ENCODE measurements at places on chromosomes 16 and 17. TPM values are rescaled to one million over a fixed set of nuclear protein-coding genes. Genes with fewer than 3 reads are reported as not detected.
A peak's percentile ranks its signal among the peaks of the same experiment; 100 is the strongest.

Gene ALOX15
- polyA plus RNA-seq: not detected

Gene SDK2
- 0.88 TPM for polyA plus RNA-seq

Gene BAIAP3
- 20.7 TPM for polyA plus RNA-seq

Gene KRTAP4-3
- polyA plus RNA-seq: not detected

GRCh38 chr17:48925991-48926342 is 17.8 kb downstream of the UBE2Z start:
- DNase-seq: no peak

- peak; percentile 88 for DNase-seq
These were observed 2.1 kb upstream of the EPOP start for GRCh38 chr17:38676706-38677504.

DNA sequence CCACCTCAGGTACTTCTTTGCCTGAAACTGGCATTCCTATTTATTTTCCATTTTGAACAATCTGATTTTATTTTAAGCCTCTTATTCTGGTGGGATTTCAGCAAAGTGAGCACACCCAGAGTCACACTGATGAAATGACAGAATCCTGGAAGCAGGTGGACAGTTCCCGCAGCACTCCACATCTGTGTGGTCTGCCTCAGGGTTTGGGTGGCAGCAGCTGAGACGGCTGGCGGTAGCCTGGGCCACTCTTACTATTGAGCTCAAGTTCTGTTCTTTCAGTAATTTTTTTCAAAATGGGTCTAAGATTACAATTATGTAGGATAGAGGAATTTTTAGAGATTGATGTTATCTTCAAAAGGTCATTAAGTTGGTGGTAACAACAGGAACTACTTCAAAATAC is 32.5 kb upstream of the ENDOV start:
- no peak for DNase-seq

DNA sequence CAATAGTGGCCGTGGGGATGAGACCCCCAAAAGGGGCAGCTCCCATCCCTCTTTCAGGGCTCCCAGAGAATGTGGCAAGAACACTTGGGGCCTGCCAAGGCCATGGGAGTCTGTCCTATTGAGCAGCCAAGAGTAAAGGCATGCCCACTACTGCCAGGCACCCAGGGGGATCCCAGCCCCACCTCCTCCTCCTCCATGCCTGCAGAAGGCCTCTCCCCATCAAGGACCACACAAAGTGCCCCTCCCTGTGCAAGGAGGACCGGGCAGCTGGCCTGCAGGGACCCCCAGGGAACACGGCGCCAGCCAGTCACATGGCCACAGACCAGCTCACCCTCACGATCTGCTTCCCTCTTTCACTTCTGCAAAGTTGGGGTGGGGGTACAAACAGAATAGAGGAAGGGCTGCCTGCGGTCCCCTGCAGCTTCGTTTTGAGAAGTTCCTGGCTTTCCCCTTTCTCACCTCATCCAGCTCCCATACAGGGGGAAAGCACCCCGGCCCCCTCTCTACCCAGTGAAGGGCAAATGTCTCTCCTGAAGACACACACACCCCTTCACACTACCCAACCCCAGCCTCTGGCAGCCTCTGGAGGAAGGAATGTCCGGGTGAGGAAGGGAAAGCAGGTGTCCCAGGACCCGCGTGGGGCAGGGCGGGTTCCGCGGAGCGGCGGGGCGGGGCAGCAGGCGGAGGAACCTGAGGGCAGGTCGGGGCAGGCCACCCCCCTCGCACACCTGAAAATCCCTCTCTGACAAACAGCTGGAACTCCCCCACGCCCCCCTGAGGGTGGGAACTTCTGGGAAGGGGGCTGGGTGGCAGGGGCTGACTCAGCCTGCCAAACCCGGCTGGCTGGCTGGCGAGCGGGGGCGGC is 2.0 kb downstream of the PPP1R9B start:
- DNase-seq: peak; percentile 53

DNA sequence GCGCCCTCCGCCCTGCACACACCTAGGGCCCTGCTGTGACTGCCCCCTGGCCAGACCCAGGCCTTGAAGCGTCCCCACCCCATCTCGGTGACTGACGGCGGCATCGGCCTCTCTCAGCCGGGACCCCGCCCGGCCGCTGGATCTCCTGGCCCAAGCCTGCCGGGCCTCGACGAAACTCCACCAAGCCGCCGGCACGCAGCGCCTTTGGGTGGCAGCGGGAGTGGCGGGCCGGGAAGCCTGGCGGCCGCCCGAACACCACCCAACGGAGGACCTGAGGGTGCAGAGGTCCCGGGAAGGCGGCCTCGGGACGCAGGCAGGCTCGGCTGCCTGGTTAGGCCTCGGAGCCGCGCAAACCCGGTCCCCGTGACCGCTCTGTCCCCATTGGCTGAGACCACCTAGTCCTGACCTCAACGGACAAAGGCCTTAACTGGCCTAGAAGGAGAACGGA is 12.0 kb upstream of the TMEM97 start:
- DNase-seq: no peak

DNA sequence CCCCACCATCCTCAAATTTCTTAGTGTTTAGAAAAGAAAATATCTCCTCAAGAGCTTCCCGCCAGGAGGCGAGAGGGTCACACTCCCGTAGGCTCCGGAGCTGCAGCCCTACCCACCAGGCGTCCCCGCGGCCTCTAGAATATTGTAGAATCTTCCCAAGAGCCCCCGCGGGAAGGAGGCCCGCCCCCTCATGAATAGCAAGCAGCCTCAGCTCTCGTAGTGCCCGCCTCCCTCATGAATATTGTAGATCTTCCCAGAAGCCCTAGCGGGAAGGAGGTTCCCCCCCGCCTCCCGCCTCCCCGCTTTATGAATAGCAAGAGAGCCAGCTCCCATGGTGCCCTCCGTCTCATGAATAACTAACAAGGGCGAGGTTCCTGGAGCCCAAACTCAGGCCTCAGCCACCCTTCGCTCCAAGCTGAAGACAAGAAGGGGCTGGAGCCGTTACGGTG is at the start of gene FBXO47:
Gene FBXO47 (minus strand): TSS at position 114 of the 449 bp plus-strand sequence. CDS start 4,378 bp downstream, outside the sequence.
- DNase-seq: peak; percentile 77

DNA sequence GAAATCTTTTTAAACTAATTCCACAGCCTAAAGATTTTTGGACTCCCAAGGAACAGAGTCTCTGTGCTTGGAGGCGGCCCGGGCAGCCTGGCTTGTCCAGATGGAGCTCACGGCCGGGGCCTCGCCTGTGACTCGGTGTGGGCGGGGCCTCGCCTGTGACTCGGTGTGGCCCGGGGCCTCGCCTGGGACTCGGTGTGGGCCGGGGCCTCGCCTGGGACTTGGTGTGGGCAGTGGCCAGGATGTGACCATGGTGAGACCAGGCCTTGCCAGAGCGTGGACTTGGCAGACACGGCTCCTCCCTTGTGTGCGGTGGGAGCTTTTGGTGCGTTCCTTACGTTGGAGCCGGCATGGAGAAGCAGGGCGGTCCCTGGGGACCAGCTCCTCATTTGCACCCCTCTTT is 92.3 kb downstream of the METRNL start:
- DNase-seq: peak; percentile 12

- DNase-seq: no peak
These were observed 944.5 kb upstream of the SOX9 start for GRCh38 chr17:71176331-71176730.

GRCh38 chr16:72840631-72841381 is 207.1 kb downstream of the ZFHX3 start:
- no peak for DNase-seq

- no peak for DNase-seq
These were observed 10.2 kb upstream of the TXNDC11 start for GRCh38 chr16:11752856-11753255.

GRCh38 chr17:49590874-49591273 is 15.2 kb downstream of the NXPH3 start:
- DNase-seq: no peak

DNA sequence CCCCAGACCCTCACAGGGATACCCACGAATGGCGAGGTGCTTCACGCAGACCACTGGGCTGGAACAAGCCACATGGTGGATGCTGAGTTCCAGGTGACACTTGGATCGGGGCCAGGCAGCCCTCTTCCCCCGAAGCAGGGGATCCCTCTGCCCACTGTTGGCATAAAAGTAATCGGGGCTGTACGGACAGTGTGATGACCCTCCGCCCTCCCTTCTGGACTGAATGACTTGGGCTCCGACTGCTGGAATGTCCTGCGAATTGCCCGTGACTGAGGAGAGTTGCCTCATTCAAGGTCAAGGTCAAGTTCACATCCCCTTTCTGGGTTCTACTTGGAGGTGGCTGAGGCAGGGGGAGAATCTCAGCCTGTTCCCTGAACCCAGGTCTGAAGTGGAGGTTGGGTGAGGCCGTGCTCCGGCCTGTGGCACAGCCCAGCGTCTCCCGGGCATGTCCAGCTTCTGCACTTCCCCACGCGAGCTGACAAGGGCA is 28.5 kb upstream of the CREBBP start:
- peak; percentile 25 for DNase-seq

- no peak for DNase-seq
These were observed 1.2 kb downstream of the FAAP100 start for GRCh38 chr17:81550830-81551457.

DNA sequence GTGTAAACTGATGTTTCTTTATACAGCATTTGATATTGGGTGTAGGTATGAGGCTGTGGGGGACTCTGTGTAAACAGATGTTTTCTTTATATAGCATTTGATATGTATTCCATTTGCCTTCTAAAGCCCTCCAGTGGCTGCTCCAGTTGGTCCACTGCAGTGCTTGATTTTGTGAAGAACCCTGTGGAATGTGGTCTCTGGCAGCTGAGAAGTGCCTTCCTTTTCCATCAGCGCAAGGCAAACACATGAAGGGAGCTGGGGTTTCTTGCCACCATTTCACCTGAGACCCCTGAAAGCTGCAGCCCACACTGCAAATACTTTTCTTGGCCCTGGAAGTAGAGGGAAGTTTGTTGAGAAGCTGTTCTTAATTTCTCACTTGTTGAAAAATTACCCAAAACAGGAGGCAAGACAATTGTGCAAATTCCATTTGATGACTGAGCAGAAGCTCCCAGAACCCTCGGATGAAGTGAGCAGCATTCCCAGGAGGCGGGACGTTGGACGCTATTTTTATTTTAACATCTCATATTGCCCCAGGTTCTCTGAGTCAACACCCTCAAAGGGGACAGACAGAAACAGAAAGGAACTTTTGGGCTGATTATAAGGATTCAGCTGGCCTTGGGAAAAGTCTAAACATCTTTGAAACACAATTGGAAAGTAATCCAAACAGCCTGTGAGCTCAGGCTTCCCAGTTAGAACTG is 158.5 kb upstream of the RPH3AL start:
- DNase-seq: no peak

DNA sequence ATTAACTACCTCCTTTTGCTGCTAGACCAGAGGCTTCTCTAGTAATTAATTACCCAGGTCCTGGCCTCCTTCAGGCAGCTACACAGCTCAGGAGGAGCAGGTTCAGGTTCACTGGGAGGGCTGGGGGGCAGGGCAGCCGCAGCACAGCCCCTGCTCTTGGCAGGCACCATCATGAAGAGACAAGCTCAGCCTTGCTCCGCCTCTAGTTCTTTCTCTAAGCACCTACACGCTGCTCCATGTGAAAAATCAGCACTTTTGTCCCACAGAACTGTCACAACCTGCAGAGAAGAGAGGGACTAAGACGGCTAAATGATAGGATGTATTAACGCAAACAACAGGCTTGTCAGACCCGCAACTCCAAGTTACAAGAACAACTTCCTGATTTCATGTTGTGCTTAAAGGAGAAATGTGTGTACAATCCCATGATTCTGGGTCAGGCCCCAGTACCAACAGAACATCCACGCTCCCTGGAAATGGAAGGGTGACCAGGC is 53.4 kb downstream of the GRB2 start:
- no peak for DNase-seq

GRCh38 chr17:549177-550040 is 165.2 kb downstream of the VPS53 start:
- no peak for DNase-seq

GRCh38 chr17:55564081-55564480 is 52.8 kb upstream of the SMIM36 start:
- peak; percentile 36 for DNase-seq

GRCh38 chr16:67207249-67208091 is 8.5 kb downstream of the ELMO3 start:
- DNase-seq: peak; percentile 88

- DNase-seq: no peak
These were observed 101.3 kb downstream of the CDK5R1 start for GRCh38 chr17:32588135-32588534.

DNA sequence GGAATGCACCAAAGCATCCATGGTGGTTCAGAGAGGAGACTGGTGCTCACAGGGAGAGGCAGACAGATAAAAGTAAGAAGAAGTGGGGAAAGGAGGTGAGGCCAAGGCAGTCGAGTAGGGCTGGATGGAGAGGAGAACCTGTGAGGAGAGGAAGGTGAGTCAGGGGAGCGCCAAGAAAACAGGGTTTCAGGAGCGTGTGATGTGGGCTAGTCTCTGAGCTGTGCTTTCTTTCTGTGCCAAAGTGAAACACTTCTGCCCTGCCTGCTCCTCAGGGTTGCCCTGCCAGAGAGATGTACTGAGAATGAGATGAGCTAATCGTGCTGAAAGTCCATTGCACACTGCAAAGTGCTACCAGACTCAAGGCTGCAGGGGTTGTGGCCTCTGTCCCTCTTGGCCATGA is 310.7 kb upstream of the CCL2 start:
- no peak for DNase-seq

GRCh38 chr16:76204249-76204648 is 73.0 kb upstream of the CNTNAP4 start:
- no peak for DNase-seq

- no peak for DNase-seq
These were observed 52.4 kb upstream of the PMFBP1 start for GRCh38 chr16:72224260-72224768.

DNA sequence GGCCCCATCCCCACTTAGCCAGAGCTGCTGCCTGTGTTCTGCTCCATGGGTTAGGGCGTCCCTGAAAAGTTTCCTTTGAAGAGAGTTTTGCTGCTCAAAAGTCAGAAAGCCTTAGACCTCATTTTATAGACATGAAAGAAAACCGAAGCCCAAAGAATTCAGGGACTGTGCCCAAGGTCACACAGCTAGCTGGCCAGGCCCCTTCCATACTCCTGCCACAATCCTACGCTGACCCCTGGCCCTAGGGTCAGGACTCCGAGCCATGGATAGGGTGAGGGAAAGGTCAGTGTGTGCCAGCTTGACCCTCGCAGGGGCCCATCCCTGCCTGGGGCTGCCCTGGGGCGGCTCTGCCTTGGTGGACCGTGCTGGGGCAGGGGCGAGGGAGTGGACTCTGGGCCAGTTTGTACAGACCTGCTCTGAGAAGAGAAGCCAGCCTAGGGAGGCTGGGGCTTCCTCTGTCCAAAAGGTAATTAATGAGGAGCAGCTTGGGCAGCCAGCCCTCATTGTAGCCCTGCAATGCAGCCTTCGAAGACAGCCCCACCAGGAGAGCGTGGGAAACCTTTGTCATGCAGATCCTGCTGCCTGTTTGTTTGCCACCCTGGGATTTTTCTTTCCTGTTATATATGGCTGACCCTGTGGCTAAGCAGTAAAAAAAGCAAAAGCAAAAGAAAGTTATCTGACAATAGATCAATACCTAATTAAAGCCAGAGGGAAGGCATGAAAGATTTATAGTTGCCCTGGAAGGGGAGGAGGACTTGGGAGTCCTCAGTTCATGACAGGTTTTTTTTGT is 37.4 kb downstream of the RHBDL3 start:
- DNase-seq: no peak

GRCh38 chr16:87608400-87608985 is 6.2 kb downstream of the JPH3 start:
- peak; percentile 72 for DNase-seq

GRCh38 chr16:85945424-85945751 is 46.4 kb downstream of the IRF8 start:
- DNase-seq: no peak

GRCh38 chr17:54992797-54993639 is 24.5 kb downstream of the STXBP4 start:
- DNase-seq: no peak
